Activated naive CD8-positive, alpha-beta T cell treated with anti-CD3 and anti-CD28 coated beads for 36 hours (primary cell): ENCODE measurements at places on chromosomes 4 and X. TPM values are rescaled to one million over a fixed set of nuclear protein-coding genes. Genes with fewer than 3 reads are reported as not detected.

CT45A10 gene
- total RNA-seq: not detected

SEPTIN6 gene
- 202 TPM for total RNA-seq

SPACA5 gene
- total RNA-seq: not detected

GAK gene
- 98.9 TPM for total RNA-seq

RBM3 gene
- 258 TPM for total RNA-seq

DNA sequence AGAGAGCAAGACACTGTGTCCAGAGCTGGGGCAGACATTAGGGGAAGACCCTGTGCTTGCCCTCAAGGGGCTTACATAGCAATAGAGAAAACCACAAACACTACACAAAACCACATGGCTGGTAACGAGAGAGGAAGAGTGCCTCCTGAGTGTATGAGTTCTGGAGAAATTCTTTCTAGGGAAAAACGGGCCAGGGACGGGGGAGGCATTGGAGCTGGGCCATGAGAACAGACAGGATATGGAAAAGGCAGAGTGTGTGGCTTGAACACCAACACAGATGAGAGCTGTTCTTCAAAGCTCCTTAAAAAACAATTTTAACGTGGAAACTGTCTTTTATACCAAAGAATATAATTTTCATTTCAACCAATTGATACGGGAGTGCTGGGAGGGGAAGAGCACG lies 42.7 kb downstream of the RASGEF1B start:
- DNase-seq: no peak

DNA sequence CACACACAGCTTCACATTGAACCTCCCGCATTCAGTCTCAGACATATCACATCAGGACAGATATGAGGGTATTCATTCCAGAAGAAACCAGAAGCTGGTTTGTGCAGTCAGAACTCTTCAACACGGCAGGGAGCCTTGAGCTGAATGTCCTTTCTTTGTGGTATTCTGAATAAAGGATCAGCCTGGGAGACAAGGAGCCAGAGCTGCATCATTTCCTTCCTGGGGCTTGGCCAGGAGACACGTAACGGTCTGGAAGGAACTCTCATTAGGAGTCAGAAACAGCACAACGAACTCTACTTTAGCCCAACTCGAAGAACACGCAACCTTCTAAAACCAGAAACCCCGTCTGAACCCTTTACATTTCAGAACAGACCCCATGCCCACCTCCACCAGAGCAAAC lies 46.4 kb downstream of the KDR start:
- no peak for DNase-seq

DNA sequence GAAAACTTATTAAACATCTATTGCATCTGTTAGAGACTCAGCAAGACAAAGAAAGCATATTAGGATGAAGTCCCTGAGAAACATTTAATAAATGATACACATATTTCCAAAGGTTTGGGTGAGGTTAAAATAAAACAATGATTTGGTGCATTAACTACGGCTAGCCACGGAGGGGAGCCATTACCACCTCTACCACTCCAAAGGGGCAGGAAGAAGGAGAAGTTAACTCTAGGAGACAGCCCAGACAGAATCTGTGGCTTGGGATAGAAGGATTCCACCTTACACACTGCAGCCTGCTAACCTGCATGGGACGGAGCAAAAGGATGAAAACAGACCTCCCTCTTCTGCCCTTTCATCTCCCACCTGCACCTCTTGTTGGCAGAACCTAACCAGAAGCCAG lies 189.1 kb upstream of the C1QTNF7 start:
- peak; percentile 31 for DNase-seq

GRCh38 chrX:44514272-44514671 lies 28.4 kb downstream of the FUNDC1 start:
- DNase-seq: no peak

DNA sequence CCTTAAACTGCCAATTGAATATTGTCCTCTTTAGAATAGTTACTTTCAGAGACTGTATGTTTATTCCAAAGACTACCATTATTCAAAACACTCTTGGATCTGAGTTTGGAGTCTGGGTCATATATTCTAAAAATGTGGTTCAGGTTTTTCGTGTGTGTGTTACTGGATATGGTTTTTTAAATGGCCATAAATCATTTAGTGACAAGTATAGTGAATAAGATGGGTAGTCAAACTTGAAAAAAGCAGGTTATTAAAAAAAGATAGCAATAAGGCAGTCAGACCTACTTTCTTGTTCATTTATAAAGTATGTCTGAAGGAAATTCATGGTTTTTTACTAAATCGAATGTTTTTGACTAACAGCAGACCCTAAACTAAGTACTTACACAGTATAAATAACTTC lies 59.3 kb downstream of the DCK start:
- no peak for DNase-seq
